ENCODE measurements at places on chromosomes 12 and 14. TPM values are rescaled to one million over a fixed set of nuclear protein-coding genes. Genes with fewer than 3 reads are reported as not detected.

- no peak for DNase-seq
Observed at GRCh38 chr14:65349100-65349499, 63.4 kb upstream of the FUT8 start.

GRCh38 chr12:103997286-103997900 is 31.7 kb downstream of the TDG start:
- no peak for DNase-seq

GRCh38 chr12:40016980-40017379 is 88.9 kb downstream of the SLC2A13 start:
- no peak for DNase-seq

GRCh38 chr12:45725631-45726602 is 3.6 kb upstream of the ARID2 start:
- DNase-seq = peak; percentile 47

- peak; percentile 22 for DNase-seq
Observed at GRCh38 chr14:30443368-30444007, 115.5 kb upstream of the G2E3 start.

- DNase-seq = no peak
Observed at GRCh38 chr12:13030541-13031291, 13.5 kb upstream of the FAM234B start.

DNA sequence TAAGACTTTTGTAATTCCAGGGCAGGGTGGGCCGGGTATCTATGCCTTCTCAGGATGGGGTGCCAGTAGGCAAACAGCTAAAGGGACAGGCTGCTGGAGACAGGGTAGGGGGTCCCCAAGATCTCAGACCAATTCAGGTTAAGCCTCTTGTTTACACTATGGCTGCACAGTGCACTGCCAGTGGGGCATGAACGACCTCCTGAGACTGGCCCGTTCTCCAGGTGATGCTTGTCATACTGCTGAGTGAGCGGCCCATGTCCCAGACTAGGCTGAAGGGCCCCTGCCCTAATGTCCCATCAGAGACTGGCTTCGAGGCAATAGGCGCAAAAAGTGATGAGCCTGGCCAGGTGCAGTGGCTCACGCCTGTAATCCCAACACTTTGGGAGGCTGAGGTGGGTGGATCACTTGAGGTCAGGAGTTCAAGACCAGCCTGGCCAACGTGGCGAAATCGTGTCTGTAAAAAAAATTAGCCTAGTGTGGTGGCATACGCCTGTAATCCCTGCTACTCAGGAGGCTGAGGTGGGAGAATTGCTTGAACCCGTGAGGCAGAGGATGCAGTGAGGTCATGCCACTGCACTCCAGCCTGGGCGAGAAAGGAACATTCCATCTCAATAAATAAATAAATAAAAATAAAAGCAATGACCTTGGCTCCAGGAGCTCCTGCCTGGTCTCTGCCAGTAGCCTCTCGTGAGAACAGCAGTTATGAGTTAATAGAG is 12.6 kb downstream of the SLC25A29 start:
- no peak for DNase-seq

GRCh38 chr14:77618381-77618970 is 2.0 kb upstream of the SPTLC2 start:
- DNase-seq = no peak

DNA sequence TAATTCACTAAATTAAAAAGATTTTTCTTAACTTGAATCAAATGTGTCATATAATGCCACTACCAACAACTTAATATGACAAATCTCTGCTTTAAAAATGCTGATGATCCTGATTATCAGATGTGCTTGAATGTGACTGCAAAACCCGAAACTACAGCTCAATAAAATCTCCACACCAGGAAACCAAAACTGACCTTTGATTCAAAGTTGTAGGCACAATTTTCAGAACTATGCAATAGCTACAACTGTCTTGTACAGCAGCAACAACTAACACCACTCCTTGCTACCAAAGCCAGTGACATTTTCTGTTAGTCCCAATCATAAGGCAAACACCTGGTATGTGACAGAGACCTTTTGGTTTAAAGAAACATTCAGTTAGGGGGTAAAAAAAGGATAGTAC is 147.3 kb downstream of the CEP83 start:
- DNase-seq = no peak

DNA sequence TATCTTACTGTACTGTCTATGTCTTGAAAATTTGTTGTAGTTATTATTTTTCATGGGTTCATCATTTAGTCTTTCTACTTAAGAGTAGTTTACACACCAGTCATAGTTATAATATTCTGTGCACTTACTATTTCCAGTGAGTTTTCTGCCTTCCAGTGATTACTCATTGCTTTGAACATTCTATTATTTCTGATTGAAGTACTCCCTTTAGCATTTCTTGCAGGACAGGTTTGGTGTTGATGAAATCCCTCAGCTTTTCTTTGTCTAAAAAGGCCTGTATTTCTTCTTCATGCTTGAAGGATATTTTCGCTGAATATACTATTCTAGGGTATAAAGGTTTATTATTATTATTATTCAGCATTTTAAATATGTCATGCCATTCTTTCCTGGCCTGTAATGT is 66.8 kb downstream of the TSPAN8 start:
- no peak for DNase-seq

DNA sequence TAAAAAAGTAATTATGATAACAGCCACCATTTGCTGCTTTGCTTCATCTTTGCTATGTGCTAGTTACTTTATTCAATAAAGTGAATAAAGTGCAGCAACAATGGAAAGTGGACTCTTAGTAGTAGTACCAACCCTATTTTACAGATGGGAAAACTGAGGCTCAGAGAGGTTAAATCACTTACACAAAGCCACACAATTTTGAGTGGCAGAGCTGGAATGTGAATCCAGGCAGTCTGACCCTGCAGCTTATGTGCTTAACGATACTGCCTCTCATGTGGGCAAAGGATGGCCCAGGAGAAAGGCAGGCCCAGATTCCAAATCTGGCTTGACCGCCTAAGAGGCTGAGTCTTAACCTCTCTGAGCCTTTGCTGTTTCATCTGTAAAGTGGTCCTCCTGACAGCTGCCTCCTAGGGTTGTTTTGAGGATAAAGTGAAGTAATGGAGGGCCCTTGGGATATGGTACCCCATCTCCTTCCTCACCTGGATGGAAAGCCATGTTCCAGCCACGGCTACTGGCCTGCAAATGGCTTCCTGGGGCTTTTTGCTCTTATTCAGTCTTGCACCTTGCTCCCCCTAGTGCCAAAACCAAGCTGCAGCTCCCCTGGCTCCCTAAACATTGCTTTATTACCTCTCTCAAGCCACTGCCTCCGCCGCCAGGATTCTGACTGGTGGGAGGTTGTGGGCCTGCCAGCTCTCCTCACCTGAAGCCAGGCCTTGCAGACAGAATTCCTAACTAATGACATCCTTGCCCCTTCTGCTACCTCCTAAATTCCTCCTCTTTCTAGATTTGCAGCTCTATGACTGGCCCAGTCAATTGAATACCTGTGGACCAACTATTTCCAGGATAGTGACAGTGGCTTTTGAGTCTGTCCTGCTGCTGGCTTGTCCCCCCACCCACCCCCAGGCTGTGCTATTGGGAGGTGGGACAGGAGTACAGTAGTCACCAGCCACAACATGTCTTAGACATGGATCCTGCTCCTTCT is 283.3 kb upstream of the PWP1 start:
- DNase-seq = peak; percentile 20

- no peak for DNase-seq
Observed at GRCh38 chr12:130626601-130627000, 89.5 kb downstream of the RIMBP2 start.

GRCh38 chr14:98328496-98328895 is 943.5 kb downstream of the BCL11B start:
- DNase-seq = no peak

- DNase-seq = peak; percentile 12
Observed at GRCh38 chr14:57362361-57362760, 28.0 kb upstream of the NAA30 start.

- DNase-seq = no peak
Observed at GRCh38 chr12:80988986-80989385, 51.3 kb upstream of the LIN7A start.

- no peak for DNase-seq
Observed at GRCh38 chr12:104426926-104427546, 29.7 kb upstream of the CHST11 start.

DNA sequence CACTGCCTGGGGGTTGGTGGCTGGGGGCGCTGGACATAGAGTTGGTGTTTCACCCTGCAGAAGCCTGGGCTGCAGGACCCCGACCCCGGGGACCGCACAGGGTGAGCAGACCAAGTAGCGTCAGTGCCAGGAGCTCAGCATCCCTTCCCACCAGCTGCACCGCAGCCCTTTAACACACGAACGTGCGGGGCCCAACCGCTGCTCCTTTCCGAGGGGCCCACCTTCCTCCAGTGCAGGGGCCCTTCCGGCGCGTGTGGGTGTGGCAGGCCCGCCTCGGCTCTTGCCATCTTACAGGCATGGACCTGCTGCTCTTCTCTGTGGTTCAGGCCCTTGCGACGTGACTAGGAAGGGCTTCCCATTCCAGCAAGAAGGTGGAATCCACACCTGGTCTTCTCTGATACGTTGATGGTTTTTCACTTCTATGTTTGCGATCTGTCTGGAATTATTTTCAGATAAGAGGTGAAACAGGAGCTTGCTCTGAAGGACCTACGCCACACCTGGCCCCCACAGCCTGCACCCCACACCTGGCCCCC is 47.8 kb downstream of the LRCOL1 start:
- no peak for DNase-seq

DNA sequence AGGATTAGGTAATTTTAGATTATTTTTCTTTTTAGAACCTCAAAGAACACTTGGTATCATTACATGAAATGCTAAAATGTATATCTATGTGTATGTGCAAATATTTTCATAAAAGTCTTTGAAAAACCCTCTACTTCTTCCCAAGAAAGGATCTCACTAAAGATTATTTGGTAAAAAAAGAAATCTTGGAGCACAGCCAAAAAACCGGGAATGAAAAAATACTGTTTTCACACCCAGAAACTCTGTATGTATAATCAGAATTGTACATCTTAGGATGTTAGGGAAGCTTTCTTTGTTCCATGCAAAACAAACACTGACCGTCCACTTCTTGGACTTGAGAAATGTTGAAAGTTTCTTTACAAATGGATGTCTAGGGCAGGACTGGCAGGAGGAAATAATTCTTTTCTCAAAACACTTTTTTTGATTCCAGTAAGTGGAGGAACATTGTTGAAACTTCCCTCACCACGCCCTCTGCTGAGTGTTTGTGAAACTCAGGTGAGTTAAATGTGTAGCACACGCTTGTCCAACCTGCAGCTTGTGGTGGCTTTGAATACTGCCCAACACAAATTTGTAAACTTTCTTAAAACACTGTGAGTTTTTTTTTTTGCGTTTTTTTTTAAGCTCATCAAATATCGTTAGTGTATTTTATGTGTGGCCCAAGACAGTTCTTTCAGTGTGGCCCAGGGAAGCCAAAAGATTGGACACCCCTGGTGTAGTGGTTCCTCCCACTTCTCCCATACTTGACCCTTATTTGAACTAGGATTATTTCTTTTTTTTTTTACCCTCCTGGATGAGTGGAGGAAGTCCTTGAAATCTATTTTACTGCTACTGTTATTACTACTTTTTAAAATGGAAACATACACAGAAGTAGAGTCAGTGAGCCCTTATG is 26.6 kb downstream of the FBXO34 start:
- no peak for DNase-seq

DNA sequence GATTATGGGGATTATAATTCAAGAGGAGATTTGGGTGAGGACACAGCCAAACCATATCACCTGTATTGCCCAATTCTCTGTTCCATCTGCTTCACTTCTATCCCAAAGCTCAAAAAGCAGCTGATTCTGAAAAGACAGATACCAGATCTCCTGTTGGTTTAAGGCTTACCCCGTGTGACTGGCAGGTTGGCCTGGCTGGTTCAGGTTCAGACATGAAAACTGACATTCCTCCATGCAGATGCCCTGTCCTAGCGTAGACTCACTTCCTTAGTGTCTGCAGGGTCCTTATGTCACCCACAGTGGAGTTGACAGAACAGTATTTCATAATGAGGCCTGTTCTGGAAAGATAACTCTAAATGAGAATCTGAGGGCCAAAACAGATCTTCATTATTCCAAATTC is 61.1 kb upstream of the FLRT2 start:
- no peak for DNase-seq

GRCh38 chr12:126554625-126555024 is 1489.4 kb downstream of the AACS start:
- DNase-seq = no peak

DNA sequence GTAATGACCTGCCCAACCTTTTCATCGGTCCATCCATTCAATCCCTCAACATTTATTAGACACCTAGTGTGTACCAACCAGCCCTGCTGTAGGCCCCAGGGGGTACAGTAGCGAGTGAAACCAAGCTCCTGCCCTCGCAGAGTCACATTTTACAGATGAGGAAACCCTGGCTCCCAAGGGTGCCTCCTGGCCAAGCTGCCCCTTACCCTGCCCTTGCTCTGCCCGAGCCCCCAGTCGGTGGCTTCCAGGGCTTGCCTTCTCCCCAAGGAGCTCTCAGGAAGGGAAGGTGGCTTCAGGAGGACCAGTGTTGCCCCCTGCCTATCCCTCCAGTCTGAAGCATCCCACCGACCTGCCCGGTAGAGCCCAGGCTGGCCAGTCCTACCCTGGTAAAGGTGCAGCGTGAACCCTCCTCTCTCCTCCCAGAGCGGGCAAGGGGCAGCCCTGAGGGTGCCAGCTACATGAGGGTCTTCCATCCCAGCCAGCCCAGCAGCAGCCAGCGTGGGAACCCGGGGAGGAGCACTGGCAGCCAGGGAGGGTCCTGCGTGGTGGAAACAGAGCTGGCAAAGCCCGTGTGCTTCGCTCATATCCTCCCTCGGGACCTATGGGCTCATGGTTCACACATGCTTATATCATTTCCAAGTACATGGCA is 670 bp upstream of the BEGAIN start:
- no peak for DNase-seq

GRCh38 chr12:106187842-106188241 is 49.1 kb upstream of the NUAK1 start:
- no peak for DNase-seq

GRCh38 chr12:5565933-5566599 is 134.2 kb downstream of the NTF3 start:
- no peak for DNase-seq

- DNase-seq = no peak
Observed at GRCh38 chr14:65131301-65131701, 29.0 kb upstream of the MAX start.

Gene RND1
- 2.4 TPM for polyA plus RNA-seq

Gene OTUB2
- polyA plus RNA-seq = 4.4 TPM

Gene FOXG1
- polyA plus RNA-seq = 0.08 TPM

Gene SPIC
- polyA plus RNA-seq = not detected

Gene BTG1
- polyA plus RNA-seq = 120 TPM

Gene DGKA
- polyA plus RNA-seq = 19.9 TPM

Gene TMPRSS12
- not detected for polyA plus RNA-seq

Gene POTEM
- polyA plus RNA-seq = not detected

Gene GLIPR1L1
- polyA plus RNA-seq = 0.86 TPM

Gene MYO1H
- polyA plus RNA-seq = 2.5 TPM

Gene LRRC10
- not detected for polyA plus RNA-seq

Gene ABCD2
- 0.06 TPM for polyA plus RNA-seq

Gene FAIM2
- 6.1 TPM for polyA plus RNA-seq

Data from renal cortex interstitium (tissue), 15 donors.